ENCODE measurements at places on chromosomes 1 and 21. TPM values are rescaled to one million over a fixed set of nuclear protein-coding genes. Genes with fewer than 3 reads are reported as not detected.

The TRNP1 gene
- total RNA-seq: 94.1 TPM

The OLIG2 gene
- not detected for total RNA-seq

The SPOCD1 gene
- 6.2 TPM for total RNA-seq

The ZFP69 gene
- total RNA-seq: 5.3 TPM

The RRP15 gene
- total RNA-seq: 3.3 TPM

The BNIPL gene
- 7.6 TPM for total RNA-seq

The ESPN gene
- total RNA-seq: 4.3 TPM

The UBE2Q1 gene
- 23.7 TPM for total RNA-seq

The MRAP gene
- not detected for total RNA-seq

The FAM78B gene
- total RNA-seq: not detected

The COPA gene
- 117 TPM for total RNA-seq

The KIF17 gene
- 0.94 TPM for total RNA-seq

The RPS6KA1 gene
- total RNA-seq: 150 TPM

The GUCA2B gene
- total RNA-seq: not detected

The TATDN3 gene
- 21.6 TPM for total RNA-seq

The FCRL1 gene
- not detected for total RNA-seq

The CCDC27 gene
- not detected for total RNA-seq

The IRF6 gene
- 91.2 TPM for total RNA-seq

The C1orf115 gene
- total RNA-seq: 1.6 TPM

The CDC42 gene
- 313 TPM for total RNA-seq

The FOXD2 gene
- 0.08 TPM for total RNA-seq

The HCN3 gene
- 0.55 TPM for total RNA-seq

The VSIG8 gene
- total RNA-seq: not detected

The NCMAP gene
- not detected for total RNA-seq

The LMX1A gene
- not detected for total RNA-seq

The JAM2 gene
- total RNA-seq: not detected

The PRELP gene
- total RNA-seq: under 0.01 TPM

The ADAMTS5 gene
- total RNA-seq: not detected

The TAF13 gene
- total RNA-seq: 42.7 TPM

The C1orf185 gene
- total RNA-seq: not detected

The SVBP gene
- total RNA-seq: 23.0 TPM

The DDR2 gene
- total RNA-seq: 6.1 TPM

The OR2T33 gene
- not detected for total RNA-seq

The S100A7 gene
- 13.3 TPM for total RNA-seq

The AIRE gene
- total RNA-seq: not detected

The OR2L13 gene
- 0.23 TPM for total RNA-seq

The S100A3 gene
- 12.7 TPM for total RNA-seq

Measured in hair follicular keratinocyte (primary cell).